ENCODE measurements at places on chromosomes 16 and 17.

- DNase-seq: no peak
These were observed 15.5 kb upstream of the MMD start for GRCh38 chr17:55437159-55437605.

DNA sequence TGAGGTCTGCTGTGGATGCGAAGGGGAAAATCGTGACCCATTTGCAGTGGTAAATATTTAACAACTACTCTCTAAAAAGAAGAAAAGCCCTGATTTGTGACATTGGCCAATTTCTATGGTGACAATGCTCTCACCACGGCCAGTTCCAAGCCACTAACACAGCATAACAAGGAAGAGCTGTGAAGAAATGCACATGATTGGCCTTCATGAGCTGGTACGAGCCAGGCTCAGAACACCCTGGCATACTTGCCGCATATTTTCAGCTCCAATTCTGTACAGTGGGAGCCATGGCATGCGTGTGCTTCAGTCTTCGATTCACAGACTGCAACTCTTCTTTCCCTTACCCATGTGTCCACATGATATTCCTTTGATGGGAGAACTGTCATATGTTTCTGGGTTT lies 363.9 kb upstream of the CDH5 start:
- no peak for DNase-seq

DNA sequence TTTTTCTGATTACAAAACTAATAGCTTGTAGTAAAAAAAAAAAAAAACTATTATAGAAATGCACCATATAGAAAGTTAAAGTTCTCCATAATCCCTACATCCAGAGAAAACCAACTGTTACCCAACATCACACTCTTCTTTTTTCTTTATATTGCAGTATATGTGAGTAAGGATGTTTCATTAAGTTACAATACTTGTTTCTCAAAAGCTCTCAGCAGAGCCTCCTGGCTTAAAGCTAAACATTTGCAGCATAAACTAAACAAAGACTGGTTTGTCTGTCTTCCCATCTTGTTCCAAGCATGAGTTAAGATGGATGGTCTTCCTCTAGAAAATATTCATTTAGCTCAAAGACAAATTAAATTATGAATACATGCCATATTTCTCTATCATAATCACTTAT lies 25.2 kb downstream of the GRB2 start:
- no peak for DNase-seq

DNA sequence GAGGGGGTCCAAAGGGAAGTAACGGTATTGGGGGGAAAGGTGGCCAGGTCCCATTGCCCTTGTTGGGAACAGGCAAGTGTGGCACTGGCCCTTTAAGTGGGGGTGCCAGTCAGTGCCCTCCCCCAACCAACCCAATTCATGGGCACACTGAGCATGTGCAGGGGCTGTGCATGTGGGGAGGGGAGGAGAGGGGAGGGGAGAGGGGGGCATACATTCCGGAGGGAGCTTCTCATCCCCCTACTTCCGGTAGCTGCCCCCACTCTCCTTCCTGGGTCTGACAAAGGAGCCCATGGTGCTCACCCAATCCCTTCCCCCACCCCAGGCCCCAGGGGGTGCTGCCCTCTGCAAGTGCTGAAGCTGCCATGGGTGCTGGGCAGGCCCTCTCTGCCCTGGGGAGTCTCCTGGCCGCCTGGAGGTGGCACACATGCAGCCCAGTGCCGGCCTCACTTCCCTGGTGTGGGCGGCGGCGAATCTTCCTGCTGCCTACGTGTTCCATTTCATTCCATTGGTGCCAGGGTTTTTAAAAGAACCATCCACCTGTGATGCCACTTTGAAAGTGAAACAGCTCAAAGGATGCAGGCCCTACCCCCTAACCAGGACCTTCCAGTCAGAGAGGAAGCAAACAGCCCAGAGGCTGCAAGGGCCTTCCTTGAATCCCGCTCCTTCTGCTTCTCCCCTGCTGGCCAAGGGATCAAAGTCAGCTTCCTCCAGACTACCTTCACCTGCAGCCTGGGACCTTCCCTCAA lies 11.0 kb downstream of the HEXIM2 start:
- DNase-seq: no peak

GRCh38 chr17:12789481-12790248 lies at the start of gene ARHGAP44:
ARHGAP44 (plus strand) TSS chr17:12789498; CDS start chr17:12789839, 341 bp downstream.
- peak; percentile 72 for DNase-seq

DNA sequence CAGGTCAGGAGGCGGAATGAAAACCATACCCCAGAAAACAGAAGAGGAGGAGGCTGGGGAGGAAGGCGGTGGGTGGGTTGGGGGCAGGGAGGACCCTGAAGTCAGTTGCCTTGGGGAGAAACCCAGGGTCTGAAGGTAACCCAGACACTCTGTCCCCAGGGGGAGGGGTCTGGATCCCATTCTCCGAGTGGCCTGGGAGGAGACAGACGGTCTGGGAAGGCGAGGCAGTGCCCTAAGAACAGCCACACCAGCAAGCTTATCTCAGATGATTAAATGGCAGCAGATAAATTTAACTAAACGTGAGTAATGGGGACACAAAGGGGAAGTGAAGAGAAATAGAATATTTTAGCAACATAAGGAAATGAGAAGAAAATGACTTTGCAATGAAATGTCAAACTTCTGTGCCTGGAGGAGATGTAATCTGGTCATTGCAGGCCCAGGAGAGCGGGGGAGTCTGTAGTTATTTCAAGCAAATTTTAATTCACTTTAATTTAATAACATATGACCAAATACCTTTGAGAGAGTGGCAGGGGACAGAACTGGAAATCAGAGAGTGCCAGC lies 21.4 kb upstream of the ZFP90 start:
- no peak for DNase-seq

DNA sequence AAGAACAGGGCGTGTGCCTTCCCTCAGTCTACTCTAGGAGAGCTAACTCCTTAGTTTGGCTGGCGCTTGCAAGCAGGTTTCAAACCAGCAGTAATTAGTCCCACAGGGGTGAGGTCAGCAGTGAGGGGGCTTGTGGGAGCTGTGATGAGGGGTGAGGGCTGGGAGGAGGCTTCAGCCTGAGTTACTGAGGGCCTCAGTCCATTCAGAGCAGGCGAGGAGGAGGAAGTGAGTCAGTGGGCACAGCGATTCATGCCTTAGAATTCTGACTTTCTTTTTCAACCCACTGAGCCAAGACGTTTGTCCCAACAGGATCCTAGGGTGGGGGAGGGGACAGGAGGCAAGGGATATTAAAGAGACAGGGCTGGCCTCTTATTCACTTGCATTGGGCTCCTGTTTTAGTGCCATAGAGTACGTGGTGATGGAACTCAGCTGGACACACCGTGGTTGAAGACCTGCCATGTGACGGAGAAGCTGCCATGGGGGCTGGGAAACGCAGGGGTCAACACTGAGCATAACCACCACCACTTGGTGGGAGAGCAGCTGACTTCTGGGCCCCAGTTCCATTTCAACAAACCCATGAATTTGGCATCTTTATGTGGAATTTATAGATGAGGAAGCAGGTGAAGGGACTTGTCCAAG lies 8.3 kb upstream of the ITGA3 start:
- no peak for DNase-seq

DNA sequence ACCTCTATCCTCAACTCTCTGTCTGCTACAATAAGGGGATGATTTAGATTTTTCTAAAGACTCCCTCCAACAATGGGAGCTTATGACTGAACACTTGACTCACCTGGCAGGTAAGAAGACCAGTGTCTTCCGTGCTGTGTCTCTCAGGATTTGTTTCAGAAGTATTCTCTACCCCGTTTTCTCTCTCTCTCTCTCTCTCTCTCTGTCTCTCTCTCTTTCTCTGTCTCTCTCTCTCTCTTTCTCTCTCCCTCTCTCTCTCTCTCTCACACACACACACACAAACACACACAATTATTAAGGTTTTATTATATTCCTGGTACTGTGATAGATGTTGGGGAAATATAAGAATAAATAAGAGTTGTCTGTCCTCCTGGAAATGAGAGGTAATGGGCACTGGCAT lies 263.9 kb downstream of the TOX3 start:
- no peak for DNase-seq

- no peak for DNase-seq
These were observed 6.4 kb downstream of the TRPV3 start for GRCh38 chr17:3551189-3551588.

GRCh38 chr17:63519116-63519881 lies 3.9 kb upstream of the KCNH6 start:
- DNase-seq: no peak

DNA sequence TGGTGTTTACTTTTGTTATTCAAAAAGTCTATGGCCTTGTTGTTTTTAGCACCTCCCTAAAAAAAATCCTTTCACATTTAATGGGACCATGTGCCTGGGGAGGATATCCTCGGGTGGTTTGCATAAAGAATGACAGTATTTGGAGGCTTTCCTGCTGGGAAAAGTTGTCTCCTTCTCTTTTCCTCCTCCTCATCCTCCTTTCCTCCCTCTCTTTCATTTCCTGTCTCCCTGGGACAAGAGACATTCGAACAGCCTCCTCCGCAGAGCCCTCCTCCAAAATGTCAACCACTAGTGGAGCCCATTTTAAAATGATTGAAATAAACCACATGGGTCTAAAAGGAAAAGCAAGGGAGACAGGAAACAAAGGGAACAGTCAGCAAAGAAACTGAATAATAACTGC lies 67.4 kb downstream of the MYH13 start:
- DNase-seq: no peak

- no peak for DNase-seq
These were observed 25.3 kb downstream of the CMIP start for GRCh38 chr16:81469710-81470535.

DNA sequence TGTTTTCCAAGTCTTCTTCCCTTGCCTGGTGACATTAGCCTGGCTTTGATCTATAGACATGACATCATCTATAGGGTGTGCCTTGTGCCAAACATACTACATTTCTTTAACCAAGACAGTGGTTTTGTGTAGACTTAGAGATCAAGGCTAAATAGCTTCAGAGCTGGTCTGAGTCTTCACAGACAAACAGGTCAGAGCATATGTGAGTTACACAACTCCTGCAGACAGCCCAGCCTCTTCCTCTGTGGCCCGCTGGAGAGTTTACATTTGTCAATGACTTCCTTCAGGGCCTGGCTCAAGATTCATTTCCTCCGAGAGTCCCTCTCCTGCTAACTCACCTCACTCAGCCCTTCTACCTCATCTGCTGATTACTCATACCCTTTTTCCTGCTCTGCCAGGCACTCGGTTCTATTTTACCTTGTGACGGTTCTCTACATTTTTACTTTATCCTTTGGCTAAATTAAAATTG lies 73.1 kb upstream of the TANC2 start:
- no peak for DNase-seq

GRCh38 chr16:78784771-78785170 lies 685.3 kb downstream of the WWOX start:
- no peak for DNase-seq

GRCh38 chr17:1852327-1852726 lies 22.5 kb downstream of the RPA1 start:
- DNase-seq: no peak

DNA sequence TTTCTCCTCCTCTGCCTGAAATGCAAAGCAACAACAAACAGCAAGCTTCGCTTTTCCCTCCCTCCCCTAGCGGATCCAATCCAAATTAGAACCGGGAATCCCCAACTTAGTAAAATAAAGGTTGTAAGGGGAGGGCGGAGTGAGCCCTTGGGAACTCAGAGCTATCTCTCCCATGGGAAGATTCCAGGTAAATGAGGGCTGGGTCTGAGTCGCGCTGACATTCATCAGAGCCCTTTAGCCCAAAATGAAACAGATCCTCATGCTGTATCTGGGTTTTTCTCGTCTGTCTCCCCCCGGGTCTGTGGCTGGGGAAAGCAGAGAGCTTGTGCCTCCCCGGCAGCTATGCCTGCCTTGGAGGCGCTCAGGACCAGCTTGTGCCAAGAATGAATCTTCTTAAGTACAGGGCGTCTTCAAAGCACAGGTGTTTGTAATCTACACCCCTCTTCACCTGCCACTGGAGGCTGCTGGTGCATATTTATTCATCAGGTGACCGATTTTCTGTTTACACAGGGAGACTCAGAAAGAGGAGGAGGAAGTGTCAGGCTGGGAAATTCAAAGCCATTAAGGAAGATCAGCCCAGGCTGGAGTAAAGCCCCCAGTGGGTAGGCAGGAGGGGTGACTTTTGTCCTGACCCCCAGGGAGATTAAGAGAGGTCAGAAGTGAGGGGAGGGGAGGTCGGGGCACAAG lies 55.0 kb upstream of the GSE1 start:
- DNase-seq: no peak

DNA sequence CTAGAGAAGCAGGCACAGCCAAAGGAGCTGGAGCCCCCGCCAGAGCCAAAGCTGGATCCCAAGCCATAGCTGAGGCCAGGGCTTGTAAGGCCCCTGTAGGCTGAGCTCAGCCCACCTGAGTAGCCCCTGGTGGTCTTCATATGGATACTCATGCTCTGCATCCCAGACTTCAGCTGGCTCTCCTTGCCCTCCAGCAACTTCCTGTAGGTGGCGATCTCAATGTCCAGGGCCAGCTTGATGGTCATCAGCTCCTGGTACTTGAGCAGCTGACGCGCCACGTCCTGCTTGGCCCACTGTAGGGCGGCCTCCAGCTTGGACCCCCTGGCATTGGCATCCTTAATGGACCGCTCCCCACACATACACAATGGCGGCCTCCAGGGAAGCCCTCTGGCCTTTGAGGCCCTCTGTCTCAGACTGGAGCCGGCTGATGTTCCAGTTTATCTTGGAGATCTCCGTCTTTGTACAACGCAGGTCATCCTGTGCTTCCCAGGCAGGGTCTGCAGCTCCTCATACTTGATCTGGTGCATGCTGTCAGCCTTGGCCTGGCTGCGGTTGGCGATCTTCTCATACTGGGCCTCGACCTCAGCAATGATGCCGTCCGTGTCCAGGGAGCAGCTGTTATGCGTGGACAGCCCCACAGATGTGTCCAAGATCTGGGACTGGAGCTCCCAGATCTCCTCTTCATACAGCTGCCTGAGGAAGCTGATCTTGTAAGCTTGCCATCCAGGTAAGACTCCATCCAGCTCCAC lies 28.9 kb downstream of the IKZF3 start:
- no peak for DNase-seq

GRCh38 chr16:3664187-3664896 lies 9.9 kb downstream of the DNASE1 start:
- no peak for DNase-seq

GRCh38 chr16:56789360-56789759 lies 59.4 kb downstream of the NUP93 start:
- DNase-seq: peak; percentile 10

DNA sequence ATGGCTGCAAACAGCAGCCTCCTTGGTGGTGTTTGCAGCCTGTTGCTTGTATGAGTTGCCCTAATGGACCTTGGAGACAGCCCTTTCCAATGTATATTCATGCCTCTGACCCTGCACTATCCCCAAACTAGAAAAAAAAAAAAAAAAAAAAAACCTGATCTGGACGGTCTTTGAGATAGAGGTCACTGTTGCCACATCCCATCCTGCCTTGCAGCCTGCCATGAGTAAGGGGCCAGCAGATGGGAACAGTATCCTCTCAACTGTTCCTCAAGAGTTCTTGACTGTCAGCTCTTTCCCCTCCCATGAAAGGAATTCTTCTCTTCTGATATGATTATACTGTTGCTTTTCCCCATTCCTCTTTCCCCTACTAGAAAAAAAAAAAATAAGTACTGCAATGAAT lies 152.4 kb downstream of the SSH2 start:
- no peak for DNase-seq

DNA sequence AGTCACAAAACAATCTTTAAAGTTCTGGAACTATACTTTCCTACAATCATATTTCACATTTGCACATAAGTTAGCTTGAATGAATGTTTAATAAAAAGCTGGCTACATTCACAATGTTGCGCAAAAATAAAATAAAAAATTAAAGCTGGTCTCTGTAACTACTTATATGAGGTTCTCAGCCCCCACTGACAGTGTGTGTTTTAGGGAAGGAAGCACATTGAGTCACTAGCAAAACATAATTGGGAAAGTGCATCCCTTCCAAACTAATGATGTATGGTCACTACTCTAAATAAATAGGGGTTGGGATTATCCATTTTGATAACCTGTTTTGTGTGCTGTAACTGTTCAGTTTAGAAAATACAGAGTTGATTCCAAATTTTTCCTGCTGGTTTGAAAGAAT lies 251.9 kb downstream of the IRX3 start:
- no peak for DNase-seq

Measured in HuH-7 (cell line).